Activated CD8-positive, alpha-beta memory T cell treated with anti-CD3 and anti-CD28 coated beads, Interleukin-2, amount 10 ng/mL, durations not matched to agents 7 days and 5 days (primary cell): ENCODE measurements at places on chromosomes 7 and 10. TPM values are rescaled to one million over a fixed set of nuclear protein-coding genes. Genes with fewer than 3 reads are reported as not detected.

Gene OPN1SW
- not detected for total RNA-seq

Gene ARMC3
- total RNA-seq, result not detected

Gene SLC16A12
- not detected for total RNA-seq

Gene BAIAP2L1
- total RNA-seq, result 1.1 TPM

Gene OR6B1
- not detected for total RNA-seq

Gene DNAJC12
- total RNA-seq, result 8.8 TPM

Gene PRPS1L1
- not detected for total RNA-seq

Gene HMX2
- total RNA-seq, result not detected

Gene ARHGEF35
- 2.6 TPM for total RNA-seq

DNA sequence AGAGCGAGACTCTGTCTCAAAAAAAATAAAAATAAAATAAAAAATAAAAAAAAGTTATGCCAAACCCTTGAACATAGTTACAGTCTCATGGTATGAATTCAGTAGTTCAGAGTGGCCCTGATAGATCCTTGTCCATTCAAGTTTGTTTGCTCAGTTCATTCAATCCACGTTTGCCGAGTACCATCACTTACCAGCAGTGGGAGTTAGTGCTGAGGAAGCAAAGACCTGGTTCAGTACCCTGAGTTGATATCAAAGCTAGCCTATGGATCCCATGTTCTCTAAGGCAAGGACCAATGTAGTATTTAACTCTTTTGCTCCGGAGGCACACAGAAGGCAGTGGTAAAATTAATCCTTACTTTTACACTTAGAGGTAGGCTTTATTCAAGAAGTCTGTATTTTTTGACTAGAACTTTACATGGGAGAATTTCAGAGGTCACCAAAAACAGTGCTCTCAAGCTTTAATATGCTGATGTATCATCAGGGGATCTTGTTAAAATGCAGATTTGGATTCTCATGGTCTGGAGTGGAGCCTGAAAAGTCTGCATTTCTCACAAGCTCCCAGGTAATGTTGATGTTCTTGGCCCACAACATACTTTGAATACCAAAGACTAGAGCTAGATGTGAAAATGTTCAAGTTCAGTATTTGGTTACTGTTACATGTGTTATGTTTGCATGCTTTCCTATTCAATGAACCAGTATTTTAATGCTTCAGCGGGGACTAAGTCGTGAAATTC, 38.1 kb upstream of the HBP1 start:
- H3K4me3 ChIP-seq, result no peak overlapping the region
- peaks cover 11% of the 10 kb centered on the region for H3K4me1 ChIP-seq
- peaks cover 8% of the 10 kb centered on the region for H3K27me3 ChIP-seq
- no peak overlapping the region for H3K27ac ChIP-seq
- no peak for DNase-seq

DNA sequence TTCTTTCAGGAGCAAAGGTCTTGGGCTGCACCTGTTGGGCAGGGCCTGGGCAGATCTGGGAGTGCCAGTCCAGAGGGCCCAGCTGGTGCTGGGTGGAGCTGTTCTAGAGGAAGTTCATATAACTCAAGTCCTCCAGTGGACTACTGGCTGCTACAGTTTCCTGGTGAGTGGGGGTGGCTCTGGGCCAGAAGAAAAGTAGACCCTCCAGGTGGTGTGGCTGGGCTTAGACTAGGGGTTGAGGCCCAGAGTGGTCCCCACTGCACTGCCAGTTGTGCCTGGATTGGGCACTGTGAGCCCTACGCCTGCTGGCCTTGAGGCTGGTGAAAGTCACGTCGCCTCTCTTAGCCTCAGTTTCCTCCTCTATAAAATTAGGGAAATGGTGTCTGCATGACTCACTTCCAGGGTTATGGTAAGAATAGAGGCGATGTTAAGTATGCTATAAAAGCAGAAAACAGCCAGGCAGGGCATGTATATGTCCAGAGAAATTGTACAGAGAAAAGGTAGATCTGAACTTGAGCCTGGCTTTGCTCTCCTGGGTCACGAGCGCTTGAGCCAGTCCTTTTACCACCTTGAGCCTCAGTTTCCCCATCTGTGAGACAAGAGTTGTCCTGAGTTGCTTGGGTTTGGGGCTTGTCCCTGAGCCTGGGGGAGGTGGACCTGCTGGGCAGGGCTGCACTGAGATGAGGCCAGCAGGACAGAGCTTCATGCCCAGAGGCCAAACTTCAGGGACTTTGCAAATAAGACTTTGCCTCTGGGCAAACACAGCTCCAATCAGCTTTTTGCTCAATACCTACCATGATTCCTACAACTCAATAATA, 3.8 kb upstream of the CLDN3 start:
- H3K27ac ChIP-seq, result no peak overlapping the region
- no peak for DNase-seq
- H3K4me1 ChIP-seq, result peaks cover 6% of the 10 kb centered on the region
- H3K4me3 ChIP-seq, result no peak overlapping the region
- peaks cover 28% of the 10 kb centered on the region for H3K27me3 ChIP-seq

DNA sequence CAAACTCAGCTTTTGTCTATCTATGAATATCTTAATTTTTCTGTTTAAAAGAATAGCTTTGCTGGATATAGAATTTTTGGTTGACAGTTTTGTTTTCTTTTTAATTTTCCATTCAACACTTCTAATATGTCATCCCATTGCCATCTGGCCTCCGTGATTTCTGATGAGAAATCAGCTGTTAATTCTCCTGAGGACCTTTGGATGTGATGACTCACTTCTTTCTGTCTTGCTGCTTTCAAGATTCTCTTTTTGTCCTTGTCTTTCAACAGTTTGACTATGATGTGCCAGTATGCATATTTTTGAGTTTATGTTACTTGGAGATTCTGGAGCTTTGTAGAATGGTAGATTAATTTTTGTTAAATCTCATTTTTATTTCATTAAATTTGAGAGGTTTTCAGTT, 38.4 kb downstream of the ZNF518A start:
- no peak overlapping the region for H3K27ac ChIP-seq
- no peak overlapping the region for H3K4me3 ChIP-seq
- H3K27me3 ChIP-seq, result peaks cover 14% of the 10 kb centered on the region
- peaks cover 25% of the 10 kb centered on the region for H3K36me3 ChIP-seq
- no peaks in the 10 kb centered on the region for H3K4me1 ChIP-seq

DNA sequence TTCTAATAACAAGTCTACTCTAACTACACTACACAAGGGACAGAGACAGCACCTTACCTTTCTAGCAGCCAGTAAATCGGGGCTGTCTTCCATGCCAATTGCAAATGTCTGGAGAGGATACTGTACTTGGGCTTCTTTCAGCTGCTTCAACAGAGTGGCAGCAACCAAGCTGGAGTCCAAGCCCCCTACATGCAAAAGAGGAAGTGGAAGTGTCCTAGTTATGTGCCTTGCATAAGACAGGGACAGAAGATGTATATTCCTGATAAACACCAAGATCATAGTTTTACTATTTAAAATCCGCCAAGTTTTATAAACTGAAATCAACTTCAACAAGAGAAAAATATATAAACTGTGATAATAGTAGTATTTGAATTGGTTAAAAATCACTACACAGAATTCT, 14.0 kb downstream of the ASNS start:
- peaks cover 7% of the 10 kb centered on the region for H3K4me1 ChIP-seq
- no peaks in the 10 kb centered on the region for H3K27me3 ChIP-seq
- H3K4me3 ChIP-seq, result no peak overlapping the region
- peaks cover 52% of the 10 kb centered on the region for H3K36me3 ChIP-seq
- no peak for DNase-seq

DNA sequence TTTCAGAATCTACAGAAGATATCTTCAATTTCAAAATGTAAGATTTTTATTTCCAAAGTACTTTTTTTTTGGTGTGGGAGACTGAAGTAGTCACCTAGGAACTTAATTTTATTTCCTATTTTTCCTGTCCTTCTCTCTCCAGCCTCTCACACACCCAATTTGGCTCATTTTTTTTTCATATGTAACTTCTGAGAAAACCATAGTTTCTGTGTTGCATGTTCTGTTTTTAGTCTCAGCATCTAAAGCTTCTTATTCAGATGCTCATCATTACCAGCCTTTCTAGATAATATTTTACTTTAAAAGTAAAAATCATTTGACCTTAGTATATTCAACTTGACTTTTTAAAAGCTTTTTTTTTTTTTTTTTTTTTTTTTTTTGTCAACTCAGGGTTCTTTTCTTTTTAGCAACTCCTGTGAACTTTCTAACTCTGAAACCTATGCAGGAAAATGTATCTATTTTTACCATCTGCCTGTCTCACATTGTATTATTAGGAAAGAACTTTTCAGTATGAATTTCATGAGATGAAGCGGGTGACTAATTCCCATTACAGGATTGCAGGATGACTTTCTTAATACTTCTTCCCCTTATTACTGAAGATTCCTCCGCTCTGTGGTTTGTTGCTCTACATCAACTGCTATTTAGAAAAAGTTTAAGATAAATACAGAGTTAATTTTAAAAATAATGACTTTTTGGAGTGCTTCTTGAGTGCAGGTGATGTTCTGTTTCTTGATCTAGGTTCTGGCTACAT, 73.6 kb upstream of the LSM8 start:
- H3K27ac ChIP-seq, result no peak overlapping the region
- no peaks in the 10 kb centered on the region for H3K4me1 ChIP-seq
- DNase-seq, result no peak
- peaks cover 4% of the 10 kb centered on the region for H3K27me3 ChIP-seq
- no peaks in the 10 kb centered on the region for H3K36me3 ChIP-seq
- no peak overlapping the region for H3K4me3 ChIP-seq

- H3K27ac ChIP-seq, result no peak overlapping the region
- no peak overlapping the region for H3K4me3 ChIP-seq
- DNase-seq, result no peak
- H3K4me1 ChIP-seq, result peaks cover 5% of the 10 kb centered on the region
- H3K36me3 ChIP-seq, result no peaks in the 10 kb centered on the region
- peaks cover 50% of the 10 kb centered on the region for H3K27me3 ChIP-seq
Observed at GRCh38 chr10:6738112-6738768, 158.2 kb upstream of the PRKCQ start.

DNA sequence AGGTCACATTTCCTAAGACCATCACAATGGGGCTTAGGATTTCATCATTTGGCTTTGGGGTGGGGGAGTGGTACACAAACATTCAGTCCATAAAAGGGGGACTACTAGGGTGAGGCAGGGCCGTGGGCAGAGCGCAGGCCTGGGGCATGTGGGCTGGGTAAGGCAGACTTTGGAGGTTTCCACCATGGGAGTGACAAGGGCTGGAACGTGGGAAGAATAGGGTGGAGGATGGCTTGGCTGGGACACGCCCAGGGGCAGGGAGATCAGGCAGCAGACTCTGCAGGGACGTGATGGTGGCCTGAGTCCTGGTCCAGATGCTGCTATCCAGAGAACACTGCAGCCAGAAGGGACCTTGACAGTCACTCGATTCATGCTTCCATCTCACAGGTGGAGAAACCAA, 24.7 kb upstream of the CRHR2 start:
- no peaks in the 10 kb centered on the region for H3K27me3 ChIP-seq
- H3K4me1 ChIP-seq, result no peaks in the 10 kb centered on the region
- no peaks in the 10 kb centered on the region for H3K36me3 ChIP-seq
- no peak overlapping the region for H3K27ac ChIP-seq
- H3K4me3 ChIP-seq, result no peak overlapping the region

DNA sequence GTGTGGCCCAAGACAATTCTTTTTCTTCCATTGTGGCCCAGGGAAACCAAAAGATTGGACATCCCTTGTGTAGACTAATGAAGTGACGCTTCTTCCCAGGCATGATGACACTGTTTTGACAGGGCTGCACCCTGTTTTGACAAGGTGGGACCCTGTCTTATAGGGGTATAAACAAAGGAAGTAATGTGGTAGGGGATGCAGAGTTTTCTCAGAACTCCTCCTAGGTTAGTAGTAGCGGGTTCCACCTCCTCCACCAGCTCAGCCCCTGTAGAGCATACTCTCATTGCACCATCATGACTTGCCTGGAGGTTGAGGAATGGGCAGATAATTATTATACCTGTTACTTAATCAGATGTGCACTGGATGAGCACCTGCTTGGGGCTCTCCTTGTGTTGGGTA, 123.1 kb downstream of the CCNY start:
- peak overlapping the region; percentile 1 for H3K4me3 ChIP-seq
- peaks cover 41% of the 10 kb centered on the region for H3K4me1 ChIP-seq
- H3K27me3 ChIP-seq, result no peaks in the 10 kb centered on the region

GRCh38 chr10:78307576-78307975, 273.9 kb downstream of the RPS24 start:
- no peaks in the 10 kb centered on the region for H3K36me3 ChIP-seq
- H3K27me3 ChIP-seq, result peaks cover 34% of the 10 kb centered on the region
- peaks cover 8% of the 10 kb centered on the region for H3K4me1 ChIP-seq
- peak; percentile 25 for DNase-seq

GRCh38 chr10:76738991-76739390, 898.6 kb downstream of the KCNMA1 start:
- H3K27me3 ChIP-seq, result no peaks in the 10 kb centered on the region
- H3K36me3 ChIP-seq, result no peaks in the 10 kb centered on the region
- DNase-seq, result no peak
- H3K27ac ChIP-seq, result no peak overlapping the region
- no peaks in the 10 kb centered on the region for H3K4me1 ChIP-seq

GRCh38 chr7:72078856-72079255, 333.3 kb downstream of the CALN1 start:
- H3K27ac ChIP-seq, result no peak overlapping the region
- H3K4me3 ChIP-seq, result no peak overlapping the region
- H3K27me3 ChIP-seq, result no peaks in the 10 kb centered on the region
- no peaks in the 10 kb centered on the region for H3K4me1 ChIP-seq
- no peaks in the 10 kb centered on the region for H3K36me3 ChIP-seq
- no peak for DNase-seq

DNA sequence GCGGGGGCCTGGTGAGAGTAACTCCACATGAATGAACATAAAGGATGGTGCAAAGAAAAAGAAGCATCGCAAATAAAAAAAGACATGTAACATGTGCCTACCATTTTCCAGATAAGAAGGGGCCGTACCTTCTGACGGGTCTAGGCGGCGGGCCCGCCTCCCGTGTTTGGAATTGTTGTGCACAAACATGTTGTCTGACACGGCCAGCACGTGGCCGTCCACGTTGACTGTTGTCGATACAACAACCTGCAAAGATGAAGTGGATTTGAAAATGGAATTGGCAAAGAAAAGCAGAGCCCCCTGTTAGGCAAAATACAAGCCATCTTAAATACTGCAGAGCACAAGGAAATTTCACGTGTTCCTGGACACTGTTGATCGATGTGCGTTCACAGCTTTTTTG, 90.7 kb downstream of the EBF3 start:
- no peaks in the 10 kb centered on the region for H3K4me1 ChIP-seq
- no peak overlapping the region for H3K4me3 ChIP-seq
- no peak for DNase-seq
- no peaks in the 10 kb centered on the region for H3K27me3 ChIP-seq
- no peak overlapping the region for H3K27ac ChIP-seq

GRCh38 chr7:40531956-40532355, 397.2 kb downstream of the SUGCT start:
- H3K27me3 ChIP-seq, result no peaks in the 10 kb centered on the region
- H3K27ac ChIP-seq, result no peak overlapping the region
- no peaks in the 10 kb centered on the region for H3K36me3 ChIP-seq
- no peaks in the 10 kb centered on the region for H3K4me1 ChIP-seq
- no peak overlapping the region for H3K4me3 ChIP-seq

- no peaks in the 10 kb centered on the region for H3K4me1 ChIP-seq
- H3K4me3 ChIP-seq, result no peak overlapping the region
- H3K36me3 ChIP-seq, result no peaks in the 10 kb centered on the region
- H3K27me3 ChIP-seq, result no peaks in the 10 kb centered on the region
- H3K27ac ChIP-seq, result no peak overlapping the region
- no peak for DNase-seq
Observed at GRCh38 chr10:20962165-20962564, 65.1 kb upstream of the NEBL start.
